ENCODE measurements at places on chromosomes 1 and 21.
A peak's percentile ranks its signal among the peaks of the same experiment; 100 is the strongest.

DNA sequence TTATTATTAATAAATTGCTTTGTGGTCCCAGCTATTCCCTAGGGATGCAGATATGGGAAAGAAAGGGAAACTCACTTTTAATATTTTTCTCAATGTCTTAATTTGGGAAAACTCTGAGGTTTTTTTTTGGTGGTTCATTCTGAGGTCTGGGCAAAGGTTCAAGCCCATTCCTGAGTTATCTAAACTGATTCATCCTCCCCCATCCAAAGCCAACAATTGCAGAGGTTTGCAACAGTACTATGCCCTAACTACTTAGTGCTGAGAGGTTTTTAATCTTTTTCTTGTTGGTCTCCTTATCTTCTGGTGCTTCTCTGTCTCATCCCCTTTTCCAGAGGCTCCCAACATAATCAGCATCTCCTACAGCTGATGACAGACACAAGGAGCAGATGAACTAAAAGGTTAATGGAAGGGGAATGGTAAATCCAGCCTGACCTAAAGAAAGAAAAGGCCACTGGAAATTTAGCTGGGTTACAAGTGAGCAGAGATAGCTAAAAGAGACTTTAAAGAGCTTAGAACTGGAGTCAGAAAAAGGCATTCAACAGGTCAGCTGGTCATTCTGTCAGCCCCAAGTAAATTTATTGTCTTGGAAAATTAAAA is 390.4 kb downstream of the TGFB2 start:
- DNase-seq = no peak

- DNase-seq = no peak
These were observed 270.5 kb downstream of the NPHP4 start for GRCh38 chr1:5721634-5722215.

GRCh38 chr1:147892731-147893214 is 9.8 kb upstream of the GJA8 start:
- DNase-seq = peak; percentile 39

GRCh38 chr1:231973830-231974229 is 347.2 kb downstream of the DISC1 start:
- no peak for DNase-seq

- no peak for DNase-seq
These were observed 47.6 kb upstream of the SAMD13 start for GRCh38 chr1:84253891-84254290.

DNA sequence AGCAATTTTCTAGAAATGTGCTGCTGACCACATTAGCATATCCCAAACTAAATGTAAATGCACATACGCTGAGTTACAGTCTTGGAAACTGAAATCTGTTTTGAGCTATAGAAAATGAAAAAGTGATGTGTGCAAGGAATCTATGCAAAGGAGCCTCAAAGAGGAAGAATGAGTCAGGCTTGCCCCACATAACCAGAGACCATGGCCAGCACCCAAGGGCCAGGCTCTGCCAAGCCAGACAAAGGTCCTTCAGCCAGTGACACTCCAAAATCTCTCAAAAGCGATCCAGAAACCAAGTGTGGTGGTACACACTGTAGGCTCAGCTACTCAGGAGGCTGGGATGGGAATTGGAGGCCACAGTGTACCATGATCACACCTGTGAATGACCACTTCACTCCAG is 195.2 kb downstream of the TOMM20 start:
- DNase-seq = no peak

DNA sequence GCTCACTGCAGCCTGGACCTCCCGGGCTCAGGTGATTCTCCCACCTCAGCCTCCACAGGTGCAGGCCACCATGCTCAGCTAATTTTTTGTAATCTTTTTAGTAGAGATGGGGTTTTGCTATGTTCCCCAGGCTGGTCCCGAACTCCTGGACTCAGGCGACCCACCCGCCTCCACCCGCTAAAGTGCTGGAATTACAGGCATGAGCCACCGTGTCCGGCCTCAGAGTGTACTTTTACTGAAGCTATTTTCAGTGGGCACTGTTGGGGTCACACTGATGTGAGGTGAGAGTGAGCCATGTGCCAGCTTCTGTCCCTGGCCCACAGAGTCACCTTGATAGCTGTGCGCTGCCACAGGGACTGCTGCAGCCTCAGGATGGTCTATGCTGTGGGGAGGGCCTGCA is 25.3 kb upstream of the HHAT start:
- no peak for DNase-seq

DNA sequence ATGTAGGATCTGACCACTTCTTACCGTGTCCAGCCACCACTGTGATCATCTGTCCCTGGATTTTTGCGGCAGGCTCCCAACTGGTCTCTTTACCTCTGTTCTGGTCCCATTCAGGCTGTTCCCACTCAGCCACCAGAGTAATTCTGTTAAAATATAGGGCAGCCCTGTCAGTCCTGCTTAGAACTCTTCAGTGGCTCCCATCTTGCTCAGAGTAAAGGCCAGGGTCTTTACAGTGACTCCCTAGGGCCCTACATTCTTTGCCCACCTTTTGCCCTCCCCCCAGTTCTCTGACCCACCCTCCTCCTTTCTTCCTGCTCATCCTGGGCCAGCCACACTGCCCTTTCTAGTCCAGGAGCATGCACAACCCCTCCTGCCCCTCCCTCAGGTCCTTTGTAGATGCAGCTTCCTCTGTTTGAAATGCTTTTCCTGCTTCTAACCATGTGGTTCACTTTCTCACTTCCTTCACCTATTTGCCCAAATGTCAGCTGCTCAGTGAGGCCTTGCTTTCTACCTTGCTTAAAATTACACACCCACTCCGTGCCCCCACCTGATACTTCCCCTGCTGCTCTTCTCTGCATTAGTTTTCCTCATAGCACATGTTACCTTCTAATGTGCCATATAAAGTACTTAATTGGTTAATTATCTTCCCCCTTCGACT is 7.8 kb downstream of the UBIAD1 start:
- no peak for DNase-seq

- DNase-seq = no peak
These were observed 138.4 kb upstream of the LHX8 start for GRCh38 chr1:74995821-74996220.

- no peak for DNase-seq
These were observed 32.4 kb downstream of the BTG3 start for GRCh38 chr21:17580319-17580718.
